8988T (cell line): ENCODE measurements at places on chromosomes 5 and 9.

- DNase-seq: no peak
These were observed 37.0 kb upstream of the PIK3R1 start for GRCh38 chr5:68178579-68178978.

DNA sequence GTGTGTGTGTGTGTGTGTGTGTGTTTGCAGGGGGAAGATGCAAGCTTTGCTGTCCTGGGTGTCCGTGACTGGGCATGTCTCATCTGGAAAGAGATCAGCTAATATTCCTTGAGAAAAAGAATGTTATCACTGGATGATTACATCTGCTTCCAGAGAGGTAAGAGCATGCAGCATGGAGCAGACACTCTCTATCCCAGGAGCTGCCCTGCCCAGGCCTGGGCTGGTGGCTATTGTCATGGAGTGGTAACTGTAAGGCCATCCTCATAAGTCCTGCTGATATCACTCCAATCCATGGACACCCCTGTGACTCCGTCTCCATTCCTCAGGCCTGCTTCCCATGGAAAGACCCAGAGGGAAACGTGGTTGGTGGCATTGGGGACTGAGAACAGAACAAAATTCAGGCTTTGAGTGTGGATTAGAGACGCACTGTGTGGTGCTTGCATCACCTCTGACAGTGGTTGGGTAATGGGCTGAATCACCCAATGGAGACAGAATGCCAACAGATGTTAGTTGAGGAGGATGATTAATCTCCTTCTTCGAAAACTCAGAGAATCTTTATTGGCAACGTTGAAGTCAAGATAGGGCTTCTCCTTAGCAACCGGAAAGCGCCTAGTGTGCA is 52.0 kb upstream of the KCNIP1 start:
- no peak for DNase-seq

DNA sequence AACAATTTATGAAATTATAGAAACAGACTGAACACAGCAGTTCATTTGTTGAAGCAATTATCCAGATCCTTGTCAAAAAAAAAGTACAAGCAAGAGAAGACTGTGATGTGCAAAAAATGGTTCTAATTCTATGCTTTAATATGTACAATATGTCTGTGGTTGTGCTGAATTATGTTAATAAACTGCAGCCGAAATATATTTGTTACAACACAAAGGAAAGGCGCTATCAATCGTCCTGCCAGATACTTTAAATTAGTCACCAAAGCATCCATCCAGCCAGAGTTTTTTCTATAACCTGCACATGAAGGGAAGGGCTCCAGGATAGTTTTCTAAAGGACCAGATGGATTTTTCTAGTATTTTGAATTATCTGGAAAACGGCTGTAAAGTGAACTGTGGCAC is 259.5 kb downstream of the BNC2 start:
- no peak for DNase-seq

GRCh38 chr5:96624596-96624995 is 37.6 kb upstream of the CAST start:
- DNase-seq: no peak

GRCh38 chr9:18890372-18890771 is 142.6 kb downstream of the SAXO1 start:
- no peak for DNase-seq

DNA sequence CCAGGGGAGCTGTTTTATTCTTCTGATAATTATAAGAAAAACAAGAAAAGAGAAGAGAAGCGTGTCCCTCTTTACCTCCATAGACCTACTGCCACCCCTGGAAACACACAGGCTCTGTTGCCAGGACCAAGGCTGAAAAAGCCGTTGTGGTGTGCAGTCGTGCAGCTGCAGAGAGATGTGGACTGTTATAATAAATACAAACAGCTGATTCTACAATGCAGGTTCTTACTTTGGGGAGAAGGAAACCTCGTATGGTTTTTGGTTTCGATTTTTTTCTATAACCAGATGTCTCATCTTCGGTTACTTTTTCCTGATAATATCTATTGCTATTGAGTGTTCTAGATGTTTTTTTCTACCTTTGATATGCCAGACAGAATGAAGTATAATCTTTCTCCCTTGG is 28.1 kb downstream of the FYB1 start:
- no peak for DNase-seq

DNA sequence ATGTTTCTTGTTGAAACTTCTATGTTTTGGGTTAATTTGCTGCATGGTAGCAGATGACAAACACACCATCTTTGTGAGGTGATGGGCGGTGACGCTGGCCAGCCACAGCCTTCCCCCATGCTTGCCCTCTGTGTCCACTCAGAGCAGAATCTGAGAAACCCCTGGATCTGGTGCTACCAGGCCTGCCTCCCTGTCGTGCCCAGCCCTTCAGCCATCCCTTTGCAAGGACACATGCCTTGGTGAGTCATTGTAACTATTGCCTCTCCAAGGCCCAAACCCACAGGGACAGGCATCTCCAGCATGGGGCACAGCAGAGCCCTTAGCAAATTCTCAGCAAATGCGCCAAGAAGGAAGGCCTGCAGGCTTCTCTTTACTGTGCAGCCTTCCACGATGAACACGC is 48.1 kb upstream of the FCN1 start:
- no peak for DNase-seq

DNA sequence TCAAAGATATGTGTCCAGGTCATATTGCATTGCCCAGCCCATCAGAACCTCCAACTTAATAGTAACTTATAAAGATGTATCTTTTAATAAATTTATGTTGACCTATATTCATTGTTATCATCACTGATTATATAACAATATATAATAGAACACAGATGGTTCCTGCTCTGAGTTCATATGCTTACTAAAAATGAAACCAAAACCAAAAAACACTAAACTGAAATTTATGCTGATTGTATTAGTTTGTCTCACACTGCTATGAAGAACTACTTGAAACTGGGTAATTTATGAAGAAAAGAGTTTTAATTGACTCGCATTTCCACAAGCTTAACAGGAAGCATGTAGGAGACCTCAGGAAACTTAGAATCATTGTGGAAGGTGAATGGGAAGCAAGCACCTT is 462.5 kb upstream of the TYRP1 start:
- DNase-seq: no peak

- DNase-seq: no peak
These were observed 110.5 kb upstream of the LPCAT1 start for GRCh38 chr5:1634337-1634661.

DNA sequence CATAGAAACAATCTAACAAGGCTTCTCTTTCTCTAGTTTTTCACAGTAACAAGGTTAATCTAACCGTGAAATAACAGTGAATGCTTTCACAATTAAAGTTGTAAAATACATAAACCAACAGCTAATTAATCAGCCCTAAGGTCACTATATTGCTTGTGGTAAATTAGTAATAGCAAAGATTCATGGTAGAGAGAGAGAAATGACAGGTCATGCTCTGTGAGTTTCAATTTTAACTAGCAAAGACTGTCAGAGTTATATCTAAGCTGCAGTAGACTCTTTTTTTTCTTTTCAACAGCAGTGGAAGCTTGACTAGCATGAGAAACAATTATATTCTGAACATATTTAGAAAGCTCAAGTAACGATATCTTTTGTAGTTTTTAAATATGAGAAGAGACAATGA is 1068.0 kb downstream of the MAT2B start:
- DNase-seq: no peak

- DNase-seq: no peak
These were observed 392.1 kb downstream of the DTWD2 start for GRCh38 chr5:118596255-118596654.

DNA sequence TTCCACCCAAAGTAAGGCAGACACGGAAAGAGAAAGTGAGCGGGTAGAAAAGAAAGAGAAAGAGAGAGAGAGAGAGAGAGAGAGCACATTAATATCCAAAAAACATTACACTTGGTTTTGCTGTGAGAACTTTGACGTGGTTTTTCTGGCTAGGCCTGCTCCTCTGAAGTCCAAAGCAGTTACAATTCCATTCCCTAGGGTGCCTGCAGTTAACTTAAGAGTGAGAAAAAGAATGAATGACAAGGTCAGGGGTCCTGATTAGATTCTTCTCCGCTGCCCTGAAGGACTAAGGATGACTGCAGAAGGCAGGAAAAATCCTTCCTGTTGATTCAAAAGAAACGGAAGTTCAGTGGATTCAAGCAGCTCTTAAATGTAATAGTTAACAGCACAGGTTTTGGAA is 589.8 kb downstream of the PRELID2 start:
- DNase-seq: no peak

DNA sequence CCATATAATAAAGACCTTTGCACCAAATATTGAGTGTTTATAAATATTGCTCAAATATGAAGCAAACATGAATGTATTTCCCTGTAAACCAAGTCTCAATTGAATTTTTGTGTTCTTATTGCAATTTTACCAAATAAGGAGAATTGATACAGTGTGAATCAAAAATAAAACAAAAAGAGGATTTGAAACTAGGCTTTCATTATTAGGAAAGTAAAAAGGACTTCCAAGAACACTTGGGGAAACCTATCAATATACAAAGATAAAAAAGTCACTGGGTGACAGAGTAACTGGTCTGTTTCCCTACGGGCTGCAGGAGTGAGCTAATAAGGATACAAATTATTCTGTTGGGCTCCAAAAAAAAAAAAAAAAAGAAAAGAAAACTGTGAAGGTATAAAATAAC is 44.8 kb upstream of the SNX2 start:
- no peak for DNase-seq

DNA sequence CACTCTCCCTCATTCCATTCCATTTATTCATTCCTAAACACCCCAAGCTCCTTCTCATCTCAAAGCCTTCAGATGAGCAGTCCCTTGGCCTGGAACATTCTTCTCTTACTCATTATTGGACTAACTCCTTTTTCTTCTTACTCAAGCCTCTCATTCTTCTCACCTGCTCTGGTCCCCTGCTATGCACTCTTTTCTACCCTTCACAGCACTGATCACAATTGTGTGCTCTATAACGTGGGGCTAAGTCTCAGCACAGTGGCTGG is 212.4 kb downstream of the MAPKAP1 start:
- no peak for DNase-seq

GRCh38 chr5:154534457-154535050 is 56.5 kb upstream of the HAND1 start:
- DNase-seq: no peak

GRCh38 chr9:134461426-134461982 is 135.2 kb downstream of the RXRA start:
- DNase-seq: no peak

DNA sequence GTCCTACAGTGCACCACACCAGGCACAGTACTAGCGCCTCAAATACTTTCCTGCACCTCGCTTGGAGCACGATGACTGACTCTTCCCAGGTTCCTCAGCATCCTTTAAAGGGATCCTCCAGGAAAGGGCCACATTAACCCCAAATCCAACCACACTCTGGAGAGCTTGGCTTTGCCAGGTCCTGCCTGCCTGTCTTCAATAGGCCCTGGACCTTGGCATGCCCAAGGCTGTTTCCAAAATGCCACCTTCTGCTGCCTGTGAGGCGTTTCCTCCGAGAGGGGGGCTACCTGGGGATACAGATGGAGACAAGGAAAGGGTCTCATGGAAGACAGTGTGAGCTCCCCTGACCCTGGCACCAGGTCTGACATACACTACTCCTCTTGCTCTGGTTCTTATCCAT is 169.9 kb downstream of the DAB2IP start:
- DNase-seq: no peak

DNA sequence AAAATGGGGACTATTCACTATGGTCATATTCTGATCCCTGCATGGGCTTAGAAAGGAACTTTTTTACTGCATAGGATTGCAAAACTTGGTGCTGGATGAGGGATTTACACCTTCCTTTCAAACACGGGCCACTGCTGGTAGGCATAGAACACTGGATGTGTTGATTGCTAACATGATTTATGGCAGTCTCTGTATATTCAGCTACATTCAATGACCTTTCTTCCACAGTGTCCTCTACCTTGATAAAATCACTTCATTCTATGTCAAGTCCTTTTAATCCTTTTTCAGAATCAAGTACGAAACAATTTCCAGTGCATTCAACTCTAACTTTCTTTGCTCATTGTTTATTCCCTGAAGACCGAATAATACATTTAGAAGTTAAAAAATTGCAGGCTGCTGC is 91.9 kb upstream of the ATG10 start:
- no peak for DNase-seq

DNA sequence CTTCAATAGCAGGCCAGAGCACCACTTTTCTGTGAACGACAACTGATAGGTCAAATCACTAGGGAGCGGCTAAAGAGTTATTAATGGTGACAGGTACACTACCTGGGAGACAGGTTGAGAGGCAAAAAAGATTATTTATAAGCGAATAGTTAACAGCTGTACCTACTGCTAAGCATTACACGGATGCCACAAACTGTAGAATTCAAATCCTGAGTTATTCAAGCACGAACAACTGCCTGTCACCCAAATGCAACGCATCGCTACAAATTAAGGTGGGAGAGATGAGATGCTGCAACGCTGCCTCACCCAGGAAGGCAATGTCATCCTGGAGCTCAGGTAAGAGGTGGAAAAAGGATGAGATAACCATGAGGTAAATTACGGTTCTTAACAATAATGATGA is 342.9 kb downstream of the BNC2 start:
- DNase-seq: no peak

DNA sequence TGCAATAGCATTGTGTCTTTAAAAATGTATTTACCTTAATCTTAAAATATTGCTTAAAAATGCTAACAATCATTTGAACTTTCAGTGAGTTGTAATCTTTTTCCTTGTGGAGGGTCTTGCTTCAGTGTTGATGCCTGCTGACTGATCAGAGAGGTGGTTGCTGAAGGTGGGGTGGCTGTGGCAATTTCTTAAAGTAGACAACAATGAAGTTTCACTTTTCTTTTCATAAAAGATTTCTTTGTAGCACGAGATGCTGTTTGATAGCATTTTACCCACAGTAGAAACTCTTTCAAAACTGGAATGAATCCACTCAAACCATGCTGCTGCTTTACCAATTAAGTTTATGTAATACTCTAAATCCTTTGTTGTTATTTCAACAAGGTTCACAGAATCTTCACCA is 50.8 kb downstream of the NR3C1 start:
- no peak for DNase-seq

GRCh38 chr5:166709691-166710090 is 1581.8 kb upstream of the WWC1 start:
- DNase-seq: no peak

- DNase-seq: no peak
These were observed 8.0 kb upstream of the SPOCK1 start for GRCh38 chr5:137507150-137507549.

DNA sequence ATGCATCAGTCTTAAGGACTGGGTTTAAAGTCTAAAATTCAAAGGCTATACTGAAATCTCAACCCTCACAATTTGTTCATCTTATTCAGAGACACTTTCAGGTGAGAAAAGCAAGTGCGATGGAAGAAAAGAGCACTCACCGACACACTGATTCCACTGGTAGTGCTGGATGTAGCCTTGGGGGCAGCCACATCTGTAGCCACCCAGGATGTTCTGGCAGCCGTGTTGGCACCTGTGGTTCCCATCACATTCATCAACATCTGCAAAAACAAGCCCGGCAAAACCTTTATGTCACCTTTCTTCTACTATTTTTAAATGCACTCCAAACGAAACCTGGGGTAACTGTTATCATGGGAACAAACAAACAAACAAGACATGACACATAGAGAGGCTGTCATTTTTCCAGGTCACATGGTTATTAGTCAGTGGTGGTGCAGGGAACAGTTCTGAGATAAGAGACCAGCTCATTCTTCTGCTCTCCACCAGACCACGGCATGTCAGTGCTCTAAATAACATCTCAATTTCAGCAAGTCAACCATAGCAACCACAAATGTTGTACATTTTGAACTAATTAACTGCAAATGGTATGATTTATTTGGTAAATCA is 188.4 kb downstream of the SLC12A2 start:
- DNase-seq: no peak
